Fibroblast of mammary gland (primary cell): ENCODE measurements at places on chromosomes 5 and 9.
A peak's percentile ranks its signal among the peaks of the same experiment; 100 is the strongest.

DNA sequence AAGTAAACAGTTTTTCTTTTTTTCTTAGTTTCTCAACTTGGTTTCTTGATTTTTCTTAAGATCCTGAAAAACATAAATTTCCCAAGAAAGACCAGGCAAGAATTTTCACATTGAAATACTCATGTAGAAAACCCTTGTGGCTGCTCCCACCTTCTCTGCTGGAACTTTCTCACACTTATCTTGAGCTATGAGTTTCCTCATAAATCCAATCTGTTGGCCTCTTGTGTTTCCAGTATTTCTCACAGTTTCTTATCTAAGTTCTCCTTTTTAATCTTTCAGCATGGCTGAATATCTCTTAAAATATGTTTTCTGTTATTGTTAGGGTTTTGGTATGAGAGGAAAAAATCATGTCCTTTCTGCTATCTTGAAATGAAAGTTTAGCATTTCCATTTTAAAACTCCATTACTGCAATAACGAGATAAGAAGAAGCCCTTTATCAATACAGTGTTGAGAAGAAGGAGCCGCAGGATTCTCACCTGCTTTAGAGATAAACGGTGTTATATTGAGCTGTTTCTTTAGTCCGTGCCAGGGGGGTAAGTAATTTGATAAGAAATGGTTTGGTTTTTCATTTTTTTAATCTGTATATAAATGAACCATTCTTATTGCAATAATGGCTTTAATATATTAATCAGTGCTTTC is 89.3 kb downstream of the ALDH1A1 start:
- no peak for DNase-seq

DNA sequence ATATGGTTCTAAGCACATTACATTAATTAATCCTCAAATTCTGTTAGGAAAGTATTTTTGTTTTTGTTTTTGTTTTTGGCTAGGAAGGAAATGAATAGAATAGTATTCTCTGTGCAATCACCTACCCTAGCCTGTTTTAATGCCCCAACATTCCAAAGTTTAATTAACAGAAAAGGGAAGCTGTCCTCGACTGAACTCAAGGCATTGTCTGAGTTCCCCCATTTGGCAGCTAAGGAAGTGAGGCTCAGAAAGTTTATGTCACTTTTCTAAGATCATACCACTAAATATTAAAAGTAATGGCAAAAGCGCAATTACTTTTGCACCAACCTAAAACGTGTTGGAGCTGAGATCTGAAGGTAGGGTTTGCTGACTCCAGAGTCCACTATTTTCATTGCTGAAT is 59.8 kb downstream of the FGF1 start:
- no peak for DNase-seq

- DNase-seq: no peak
Observed at GRCh38 chr5:152634586-152634985, 229.5 kb upstream of the NMUR2 start.

DNA sequence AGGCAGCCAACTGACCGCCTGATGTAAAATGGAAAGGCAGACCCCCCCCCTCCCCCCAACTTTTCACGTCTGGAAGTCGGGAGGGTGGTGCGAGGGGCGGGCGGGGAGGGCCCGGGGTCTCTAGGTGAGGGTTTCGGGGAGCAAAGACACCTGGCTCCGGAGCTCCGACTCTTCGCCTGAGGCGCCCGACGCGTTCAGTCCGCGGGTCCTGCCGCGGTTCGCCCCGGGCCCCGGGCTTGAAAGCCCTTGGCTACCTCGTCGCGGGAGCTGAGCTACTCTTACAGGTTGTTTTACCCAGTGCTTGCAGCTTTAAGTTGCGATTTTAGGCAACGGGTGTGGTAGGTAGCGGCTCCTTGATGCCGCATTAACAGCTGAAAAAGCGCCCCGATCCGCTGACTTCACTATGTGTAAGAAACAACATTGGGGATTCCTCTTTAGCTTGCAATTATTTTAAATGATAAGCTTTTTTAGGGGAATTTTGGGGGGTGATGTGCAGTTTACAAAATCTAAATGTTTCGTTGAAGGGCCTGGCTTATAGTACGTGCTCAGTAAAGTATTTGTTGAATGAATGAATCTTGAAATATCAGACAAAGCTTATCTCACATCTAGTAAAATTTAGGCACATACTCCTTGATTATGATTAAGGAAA is 722 bp downstream of the CDC42SE2 start:
- DNase-seq: no peak

- peak; percentile 85 for DNase-seq
Observed at GRCh38 chr5:61866930-61867329, 439.1 kb upstream of the KIF2A start.

- DNase-seq: no peak
Observed at GRCh38 chr5:85320495-85320894, 935.8 kb upstream of the EDIL3 start.

DNA sequence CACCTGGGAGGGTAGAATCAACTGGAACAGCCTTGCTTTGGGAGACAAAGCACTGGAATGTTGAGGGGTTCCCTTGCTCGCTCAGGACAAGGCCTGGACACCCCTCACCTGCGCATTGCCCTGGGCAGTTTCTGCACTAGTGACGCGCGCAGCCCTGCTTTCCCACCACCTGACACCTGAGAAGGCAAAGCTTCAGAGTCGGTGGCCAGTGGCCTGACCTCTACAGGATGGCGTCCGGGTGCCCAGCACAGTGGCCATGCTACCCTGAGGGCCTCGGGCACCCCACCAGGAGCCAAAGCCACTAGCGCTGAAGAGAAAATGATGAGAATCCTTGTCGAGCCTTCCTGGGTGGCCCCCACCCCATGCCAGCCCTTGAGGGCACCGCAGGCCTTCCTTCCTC is 161.3 kb downstream of the OLFM1 start:
- DNase-seq: no peak

DNA sequence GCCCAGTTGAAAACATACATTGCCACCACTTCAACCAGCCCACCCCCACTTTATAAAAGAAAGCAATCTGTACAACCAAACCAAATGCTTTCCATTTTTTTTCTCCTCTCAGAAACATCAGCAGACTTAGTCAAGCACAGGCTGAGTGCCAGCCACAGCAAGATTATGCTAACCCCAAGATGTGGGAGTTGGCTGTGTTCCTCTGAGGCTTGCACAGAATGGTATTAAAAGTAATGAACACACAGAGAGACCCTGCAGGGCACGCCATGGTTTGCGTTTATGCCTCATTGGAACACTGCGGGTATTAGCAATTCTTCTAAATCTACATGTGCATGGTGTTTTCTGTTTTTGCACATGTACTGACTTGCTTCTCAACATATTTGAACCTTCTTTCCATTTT is 419.9 kb upstream of the GRAMD2B start:
- DNase-seq: peak; percentile 88

- DNase-seq: peak; percentile 48
Observed at GRCh38 chr9:127225801-127226625, 38.6 kb upstream of the GARNL3 start.

- no peak for DNase-seq
Observed at GRCh38 chr5:77958642-77959330, 182.6 kb upstream of the TBCA start.

DNA sequence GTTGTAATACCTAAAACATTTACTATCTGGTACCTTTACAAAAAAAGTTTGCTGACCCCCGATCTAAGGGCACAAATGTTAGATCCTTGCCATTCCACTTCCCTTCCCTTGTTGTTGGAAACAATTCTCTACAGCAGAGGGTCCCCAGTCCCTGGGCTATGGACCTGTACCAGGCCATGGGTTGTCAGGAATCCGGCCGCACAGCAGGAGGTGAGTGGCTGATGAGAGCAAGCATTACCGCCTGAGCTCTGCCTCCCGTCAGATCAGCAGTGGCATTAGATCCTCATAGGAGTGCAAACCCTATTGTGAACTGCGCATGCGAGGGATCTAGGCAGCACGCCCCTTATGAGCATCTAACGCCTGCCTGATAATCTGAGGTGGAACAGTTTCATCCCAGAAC is 248.5 kb downstream of the AP3B1 start:
- no peak for DNase-seq

DNA sequence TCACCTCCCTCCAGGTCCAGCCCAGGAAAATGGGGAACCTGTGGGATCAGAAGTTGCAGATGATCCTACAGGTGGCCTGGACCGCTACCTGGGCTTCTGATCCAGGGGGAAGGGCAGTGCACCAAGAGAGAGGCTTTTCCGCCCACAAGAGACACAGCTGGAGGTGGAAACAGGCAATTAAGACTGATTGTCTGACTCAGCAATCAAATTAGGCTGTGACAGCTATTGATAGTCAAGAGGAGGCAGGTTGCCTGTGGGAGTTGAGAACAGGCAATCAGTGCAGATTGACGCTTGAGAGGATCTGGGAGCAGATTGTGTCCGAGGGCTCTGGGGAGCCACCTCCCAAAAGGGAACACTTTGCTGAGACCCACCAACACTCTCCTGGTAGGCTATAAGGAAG is 71.1 kb upstream of the SLC44A1 start:
- DNase-seq: no peak

GRCh38 chr9:109918339-109919163 is 138.6 kb downstream of the PALM2AKAP2 start:
- DNase-seq: no peak

DNA sequence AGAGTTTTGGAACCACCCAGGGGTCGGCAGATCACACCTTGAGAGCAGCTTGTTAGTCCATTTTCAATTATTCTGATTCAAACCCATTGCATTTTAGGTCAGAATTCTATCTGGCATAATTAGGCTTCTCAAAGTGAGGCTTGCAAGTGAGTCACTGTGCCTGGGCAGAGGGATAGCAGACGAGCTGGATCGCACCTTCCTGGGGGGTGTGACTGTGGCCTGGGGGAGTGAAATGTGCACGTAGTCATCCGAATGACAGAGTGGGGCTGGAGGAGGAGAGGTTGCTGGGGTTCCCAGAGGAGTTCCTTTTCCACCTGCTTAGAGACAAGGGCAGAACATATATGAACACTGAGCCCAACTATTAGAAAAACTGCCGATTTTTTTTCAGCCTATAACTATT is 31.7 kb downstream of the SPACA9 start:
- no peak for DNase-seq

GRCh38 chr5:149995385-149996204 is 4.9 kb downstream of the TIGD6 start:
- no peak for DNase-seq

DNA sequence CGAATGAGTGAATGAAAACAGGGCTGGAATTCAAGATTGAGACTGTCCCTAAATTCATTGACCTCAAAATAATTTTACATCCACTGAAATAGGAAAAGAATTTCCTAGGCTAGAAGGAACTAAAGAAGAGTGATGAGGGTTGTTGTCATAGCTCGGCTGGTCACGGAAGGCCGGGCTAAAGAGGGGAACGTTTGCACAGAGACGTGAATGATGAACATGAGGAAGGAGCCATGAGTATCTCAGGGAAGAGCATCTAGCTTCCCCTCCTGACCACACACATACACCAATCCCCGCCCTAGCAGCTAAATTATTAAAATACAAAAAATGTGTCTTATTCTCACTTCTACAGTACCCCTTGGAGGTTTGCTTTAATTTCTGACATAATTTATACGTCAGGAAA is 124.4 kb upstream of the ABCA1 start:
- DNase-seq: no peak

DNA sequence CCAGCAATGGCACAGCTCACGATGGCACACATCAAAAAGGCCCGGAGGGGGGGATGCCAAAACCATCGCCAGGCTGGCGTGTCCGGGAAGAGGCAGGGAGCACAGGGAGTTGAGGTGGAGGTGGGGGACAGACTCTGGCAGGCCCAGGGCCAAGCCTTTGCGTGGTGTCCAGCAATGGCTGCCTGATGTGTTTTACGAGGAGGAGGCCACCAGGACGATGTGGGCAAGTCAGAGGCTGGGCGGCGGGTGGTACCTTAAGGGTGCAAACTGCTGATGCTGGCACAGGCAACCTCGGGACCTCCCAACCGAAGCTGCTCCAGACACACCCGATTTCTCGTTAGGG is 4.7 kb downstream of the VAV2 start:
- no peak for DNase-seq

- DNase-seq: no peak
Observed at GRCh38 chr5:106152569-106152968, 1518.2 kb downstream of the EFNA5 start.

- no peak for DNase-seq
Observed at GRCh38 chr9:131194762-131195161, 69.4 kb downstream of the NUP214 start.

- no peak for DNase-seq
Observed at GRCh38 chr5:26310415-26310814, 728.0 kb downstream of the CDH9 start.

DNA sequence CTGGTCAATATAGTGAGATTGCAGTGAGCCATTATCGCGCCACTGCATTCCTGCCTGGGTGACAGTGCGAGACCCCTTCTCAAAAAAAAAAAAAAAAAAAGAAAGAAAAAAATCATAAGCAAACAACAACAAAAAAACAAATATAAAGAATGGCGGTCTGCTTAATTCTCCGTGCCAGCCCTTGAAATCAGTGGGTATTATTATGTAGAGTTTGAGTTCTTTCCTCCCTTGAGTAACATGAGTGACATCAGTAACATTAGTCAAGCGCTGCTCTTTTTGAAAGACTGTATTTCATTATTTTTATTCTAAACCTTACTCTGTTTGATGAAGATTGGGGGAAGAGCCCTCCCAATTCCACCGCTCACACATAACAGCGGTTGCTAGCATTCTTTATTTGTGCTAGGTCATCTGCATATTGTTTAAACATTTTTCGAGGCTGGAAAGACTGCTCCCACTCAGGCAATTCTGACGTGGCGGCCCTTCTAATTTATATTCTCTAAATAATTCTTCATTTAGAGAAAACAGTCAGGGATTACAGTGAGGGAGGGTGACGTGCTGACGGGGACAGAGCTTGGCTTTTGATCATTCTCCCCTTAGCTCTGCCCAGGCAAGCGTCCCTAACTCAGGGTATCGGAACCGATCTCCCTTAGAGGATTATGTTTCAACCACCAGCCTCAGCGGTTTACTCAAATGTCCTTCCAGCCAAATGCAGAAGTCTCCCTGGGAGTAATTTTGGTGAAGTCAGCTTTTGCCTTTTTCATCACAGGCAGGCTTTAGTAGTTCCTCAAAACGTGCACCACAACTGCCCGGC is 860 bp upstream of the MARCHF6 start:
- DNase-seq: peak; percentile 44

DNA sequence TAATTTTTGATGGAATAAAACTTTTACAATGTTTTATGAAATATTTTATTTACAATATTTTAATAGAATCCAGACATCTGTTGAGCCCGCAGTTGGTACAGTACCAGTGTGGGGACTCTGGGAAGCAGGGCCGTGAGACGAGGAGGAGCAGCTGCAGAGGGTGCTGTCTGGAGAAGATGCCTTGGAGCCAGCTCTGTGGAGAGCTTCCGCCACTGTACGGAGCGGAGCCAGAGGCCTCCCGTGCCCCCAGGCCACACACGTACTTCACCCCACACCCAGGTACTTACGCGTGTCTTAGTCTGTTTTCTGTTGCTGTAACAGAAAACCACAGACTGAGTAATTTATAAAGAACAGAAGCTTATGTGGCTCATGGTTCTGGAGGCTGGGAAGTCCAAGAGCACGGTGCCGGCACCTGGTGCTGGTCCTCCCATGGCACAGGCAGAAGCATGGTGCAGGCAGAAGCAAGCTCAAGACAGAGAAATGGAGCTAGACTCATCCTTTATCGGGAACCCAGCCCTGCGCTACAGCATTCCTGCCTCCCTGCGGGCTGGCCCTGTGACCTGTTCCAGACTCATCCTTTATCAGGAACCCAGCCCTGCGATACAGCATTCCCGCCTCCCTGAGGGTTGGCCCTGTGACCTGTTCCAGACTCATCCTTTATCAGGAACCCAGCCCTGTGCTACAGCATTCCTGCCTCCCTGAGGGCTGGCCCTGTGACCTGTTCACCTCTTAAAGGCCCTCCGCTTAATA is 23.3 kb downstream of the CEP72 start:
- DNase-seq: no peak

- DNase-seq: peak; percentile 24
Observed at GRCh38 chr9:101727612-101728524, 10.6 kb downstream of the GRIN3A start.
